ENCODE measurements at places on chromosomes 4 and X.

- DNase-seq = no peak
Observed at GRCh38 chr4:26334366-26334765, 13.6 kb downstream of the RBPJ start.

DNA sequence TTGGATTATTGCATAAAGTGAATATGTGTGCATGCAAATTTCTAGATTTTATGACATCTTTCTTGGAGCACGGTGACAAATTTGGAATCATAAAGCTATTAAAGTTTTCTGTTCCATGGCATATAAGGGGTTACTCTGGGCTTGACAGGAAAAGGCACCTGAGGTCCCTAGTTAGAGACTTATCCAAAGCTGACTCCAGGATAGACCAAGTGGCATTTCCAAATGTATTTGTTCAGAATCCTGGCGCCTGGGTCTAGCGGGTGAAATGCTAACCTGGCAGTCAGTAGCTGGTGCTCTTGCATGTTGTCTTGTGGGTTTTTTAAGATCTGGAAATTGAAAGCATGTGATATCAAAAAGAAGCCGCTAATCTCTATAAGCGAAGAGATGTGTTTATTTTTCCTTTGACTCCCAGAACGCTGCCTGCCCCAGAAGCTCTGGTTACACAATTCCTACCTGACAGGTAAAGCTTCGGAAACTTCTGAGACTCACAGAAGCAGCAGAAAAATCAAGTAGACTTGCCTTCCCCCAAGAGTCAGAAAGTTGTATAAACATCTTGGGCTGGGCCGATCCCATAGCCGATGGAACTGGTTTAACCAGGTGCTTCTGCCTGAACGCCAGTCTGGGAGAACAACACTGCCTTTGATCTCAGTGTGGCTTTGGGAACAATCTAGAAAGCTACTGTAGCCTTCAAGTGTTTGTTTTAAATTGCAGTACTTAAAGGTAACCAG, 12.9 kb upstream of the ZCCHC4 start:
- DNase-seq = no peak

DNA sequence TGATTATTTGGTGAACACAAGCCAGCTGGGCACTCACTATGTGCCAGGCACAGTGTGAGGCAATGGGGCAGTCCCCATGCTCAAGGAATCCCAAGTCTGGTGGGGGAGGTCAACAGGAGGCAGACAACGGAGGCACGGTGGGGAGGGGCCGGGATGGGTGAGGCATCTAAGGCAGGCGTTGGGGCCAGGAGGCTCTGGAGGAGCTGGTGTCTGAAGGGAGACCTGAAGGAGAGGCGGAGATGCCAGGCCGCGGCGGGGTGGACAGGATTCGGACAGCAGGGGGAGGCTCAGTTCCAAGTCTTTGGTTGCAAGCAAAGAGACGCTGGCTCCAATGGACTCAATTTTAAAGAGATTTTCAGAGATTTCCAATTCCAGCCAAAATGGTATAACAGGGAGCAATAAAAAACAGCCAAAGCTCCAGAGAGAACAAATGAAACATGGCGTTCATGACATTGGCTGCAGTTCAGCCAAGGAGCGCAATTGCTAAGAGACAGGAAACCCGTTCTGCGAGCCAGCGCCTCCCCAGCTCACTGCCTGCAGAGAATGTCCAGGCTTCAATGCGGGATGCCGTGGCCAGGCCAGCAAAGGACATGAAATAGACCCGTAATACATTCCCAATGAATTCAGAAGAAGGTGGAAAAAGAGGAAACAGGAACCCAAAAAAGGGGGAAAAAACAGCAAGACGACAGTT, 105.2 kb upstream of the LRPAP1 start:
- DNase-seq = peak; percentile 63

DNA sequence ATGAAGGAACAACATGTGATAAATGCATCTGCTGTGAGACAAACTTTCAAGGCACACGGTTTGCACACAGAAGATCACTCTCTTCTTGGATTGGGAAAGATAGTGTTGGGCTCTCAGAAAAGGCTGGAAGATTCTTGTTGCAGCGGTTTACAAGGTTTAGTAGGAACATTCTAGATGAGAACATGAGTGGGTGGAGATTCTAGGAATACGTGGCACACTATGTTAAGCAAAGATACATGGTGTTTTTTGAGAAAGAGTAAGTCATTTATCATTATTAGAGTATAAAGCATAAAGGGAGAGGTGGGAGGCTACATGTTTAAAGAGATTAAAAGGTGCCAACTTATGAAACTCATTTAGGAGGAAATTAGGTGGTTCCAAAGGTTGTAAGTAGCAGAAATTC, 348.8 kb upstream of the HS3ST1 start:
- DNase-seq = no peak

DNA sequence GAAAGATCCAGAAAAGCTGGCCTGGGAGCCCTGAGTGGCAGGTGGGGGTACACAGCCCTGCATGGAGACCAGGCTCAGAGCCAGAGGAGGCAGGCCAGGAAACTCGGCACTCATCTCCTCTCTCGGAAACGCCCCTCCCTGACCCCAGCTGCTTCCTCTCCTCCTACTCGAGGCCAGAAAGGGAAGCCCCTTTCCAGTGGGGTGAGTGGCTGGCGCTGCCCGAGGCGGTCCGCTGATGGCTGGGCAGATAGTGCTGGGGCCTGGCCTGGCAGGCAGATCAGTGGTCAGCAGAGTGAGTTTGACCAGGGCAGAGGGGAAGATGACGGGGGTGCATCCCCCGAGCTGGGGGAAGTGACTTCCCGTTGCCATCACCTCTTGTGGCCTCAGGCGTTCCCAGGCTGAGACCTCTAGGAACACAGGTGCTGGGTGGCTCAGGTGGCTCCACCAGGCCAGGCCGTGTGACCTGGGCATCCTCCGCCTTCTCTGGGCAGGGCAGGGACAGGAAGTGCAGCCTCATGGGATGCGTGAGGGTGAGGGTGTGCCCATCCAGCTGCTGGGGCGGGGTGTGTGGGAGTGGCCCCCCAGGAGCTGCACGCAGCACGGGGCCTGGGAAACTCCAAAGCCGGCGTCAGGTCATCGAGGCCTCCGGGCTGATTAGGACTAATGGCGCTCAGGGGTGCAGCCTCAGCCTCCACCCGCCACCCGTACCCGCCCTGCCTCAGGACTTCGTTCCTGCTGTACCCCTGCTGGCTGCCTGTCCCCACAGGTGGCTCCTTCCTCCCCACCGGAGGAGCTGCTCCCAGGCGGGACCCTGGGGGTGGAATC, 5.7 kb downstream of the SH3BP2 start:
- DNase-seq = peak; percentile 56

DNA sequence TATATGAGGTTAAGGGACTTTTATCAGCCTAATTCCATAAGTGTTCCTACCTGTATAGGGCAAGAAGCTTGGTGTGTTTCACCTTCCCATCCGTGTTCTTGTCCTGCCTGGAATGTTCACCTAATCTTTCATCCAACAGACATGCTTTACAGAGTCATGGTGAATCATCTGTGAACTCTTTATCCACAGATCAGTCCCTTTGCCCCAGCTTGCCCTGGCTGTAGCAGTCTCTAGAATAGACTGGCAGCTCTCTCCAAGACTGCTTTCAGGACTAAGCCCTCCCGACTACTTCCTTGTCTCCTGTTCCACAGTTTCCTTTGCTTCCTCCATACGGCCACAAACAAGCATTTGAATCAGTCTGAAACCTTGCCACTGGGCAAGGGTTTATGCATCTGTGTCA, 177.9 kb upstream of the IL15 start:
- no peak for DNase-seq

GRCh38 chr4:152448854-152449253, 87.0 kb downstream of the FBXW7 start:
- no peak for DNase-seq

GRCh38 chrX:17414027-17414658, 39.1 kb downstream of the NHS start:
- DNase-seq = no peak

- no peak for DNase-seq
Observed at GRCh38 chrX:129262912-129263311, 260.4 kb downstream of the SMARCA1 start.

DNA sequence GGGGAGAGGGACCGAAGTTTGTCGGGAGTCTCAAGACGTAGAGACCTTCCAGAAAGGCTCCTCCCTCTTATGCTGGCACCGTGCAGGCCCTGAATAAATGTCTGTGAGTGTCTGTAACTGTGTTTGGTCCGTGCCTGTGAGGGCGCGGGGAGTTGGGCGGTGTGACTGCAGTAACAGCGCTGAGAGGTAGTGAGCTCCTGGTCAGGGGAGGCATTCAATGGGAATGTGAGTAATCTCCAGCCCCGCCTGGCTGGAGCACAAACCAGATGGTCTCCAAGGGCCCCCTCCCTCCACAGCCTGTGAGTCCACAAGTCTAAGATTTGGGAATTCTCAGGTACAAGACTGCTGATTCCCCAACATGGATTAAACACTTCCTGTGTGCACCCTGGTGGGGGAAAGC, 100.0 kb downstream of the HMX1 start:
- no peak for DNase-seq

- DNase-seq = no peak
Observed at GRCh38 chrX:150941580-150941979, 41.6 kb upstream of the HMGB3 start.

DNA sequence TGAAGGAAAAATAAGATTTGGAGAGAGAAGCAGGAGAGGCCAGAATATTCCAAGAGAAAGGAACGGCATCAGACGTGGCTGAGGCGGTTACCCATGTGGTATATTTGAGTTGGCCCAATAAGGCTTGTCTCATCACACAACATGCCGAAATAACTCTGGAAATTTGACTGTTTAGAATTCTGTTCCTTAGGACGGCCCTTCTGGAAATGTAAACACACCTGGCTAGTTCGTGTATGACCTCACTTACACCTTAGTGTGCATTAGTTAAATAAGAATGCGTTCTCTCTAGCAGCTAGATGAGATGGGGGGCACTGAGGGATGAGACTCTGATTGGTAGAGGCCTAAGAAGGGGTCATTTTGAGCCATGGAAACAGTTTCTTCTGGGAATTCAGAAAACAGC, 33.2 kb upstream of the PLAC1 start:
- no peak for DNase-seq

DNA sequence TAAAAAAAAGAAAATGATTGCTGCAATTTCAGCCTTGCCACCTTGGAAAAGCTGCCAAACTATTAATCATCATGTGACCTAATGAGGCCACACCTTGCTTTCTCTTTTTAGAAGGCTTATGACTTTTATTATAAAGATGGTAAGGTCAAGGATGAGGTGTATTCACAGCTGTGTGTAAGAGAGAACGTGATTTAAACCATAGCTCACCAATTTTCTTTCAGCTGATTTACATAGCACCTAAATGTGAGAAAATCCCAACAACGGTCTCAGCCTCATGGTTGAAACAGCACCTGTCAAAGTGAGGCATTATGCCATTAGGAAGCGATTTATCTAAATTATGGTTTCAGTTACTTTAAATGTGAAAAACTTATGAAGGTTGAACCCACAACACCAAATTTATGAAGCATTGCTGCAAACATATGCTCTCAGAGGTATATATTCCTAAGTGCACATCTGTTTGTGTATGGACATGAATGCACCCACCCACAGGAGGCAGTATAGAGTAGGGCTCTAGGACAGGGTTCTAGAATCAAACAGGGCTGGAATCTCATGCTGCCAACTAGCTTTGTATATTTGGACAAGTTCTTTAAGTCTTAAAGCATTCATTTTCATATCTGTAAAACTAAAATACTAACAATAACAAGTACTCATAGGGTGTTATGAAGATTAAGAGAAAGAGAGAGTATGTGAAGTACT, 40.7 kb downstream of the ANXA3 start:
- DNase-seq = no peak

GRCh38 chr4:84126061-84126787, 372.9 kb downstream of the NKX6-1 start:
- DNase-seq = no peak

DNA sequence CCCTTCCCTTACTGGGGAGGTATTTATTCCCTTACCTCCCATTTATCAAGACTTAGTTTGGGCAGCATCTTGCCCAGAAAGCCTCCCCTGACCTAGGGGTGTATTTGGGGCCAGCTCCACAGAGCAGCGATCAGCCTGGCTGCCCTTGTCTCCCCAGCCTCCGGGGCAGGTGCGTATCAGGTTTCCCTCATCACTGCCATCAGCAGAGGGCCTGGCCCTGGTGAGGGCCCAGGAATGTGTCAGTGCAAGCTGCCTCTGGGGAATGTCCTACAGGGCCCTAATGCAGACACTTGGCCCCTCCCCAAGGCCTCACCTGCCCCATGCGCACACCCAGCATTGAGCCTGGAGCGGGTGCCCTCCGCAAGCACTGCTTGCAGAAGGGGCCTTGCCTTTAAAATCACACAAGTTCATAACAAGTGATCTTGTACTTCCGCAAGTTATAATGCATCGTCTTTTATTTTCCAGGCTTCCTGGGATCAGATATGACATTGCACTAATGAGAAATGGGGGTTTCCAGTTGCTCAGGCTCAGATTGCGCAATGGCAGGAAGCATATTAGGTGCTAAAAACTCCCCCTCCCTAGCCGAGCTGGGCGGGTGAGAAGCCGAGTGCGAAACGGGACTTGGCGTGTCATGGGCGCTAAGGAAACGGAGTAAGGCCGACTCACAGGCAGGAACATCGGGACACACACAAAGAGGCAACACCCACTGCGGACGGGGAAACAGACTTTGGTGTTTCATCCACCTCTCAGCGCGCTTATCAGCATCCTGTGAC, 25.4 kb upstream of the AFAP1 start:
- no peak for DNase-seq

Measured in dorsolateral prefrontal cortex (tissue), 122 donors.